ENCODE measurements at places on chromosomes 11 and 22.

DNA sequence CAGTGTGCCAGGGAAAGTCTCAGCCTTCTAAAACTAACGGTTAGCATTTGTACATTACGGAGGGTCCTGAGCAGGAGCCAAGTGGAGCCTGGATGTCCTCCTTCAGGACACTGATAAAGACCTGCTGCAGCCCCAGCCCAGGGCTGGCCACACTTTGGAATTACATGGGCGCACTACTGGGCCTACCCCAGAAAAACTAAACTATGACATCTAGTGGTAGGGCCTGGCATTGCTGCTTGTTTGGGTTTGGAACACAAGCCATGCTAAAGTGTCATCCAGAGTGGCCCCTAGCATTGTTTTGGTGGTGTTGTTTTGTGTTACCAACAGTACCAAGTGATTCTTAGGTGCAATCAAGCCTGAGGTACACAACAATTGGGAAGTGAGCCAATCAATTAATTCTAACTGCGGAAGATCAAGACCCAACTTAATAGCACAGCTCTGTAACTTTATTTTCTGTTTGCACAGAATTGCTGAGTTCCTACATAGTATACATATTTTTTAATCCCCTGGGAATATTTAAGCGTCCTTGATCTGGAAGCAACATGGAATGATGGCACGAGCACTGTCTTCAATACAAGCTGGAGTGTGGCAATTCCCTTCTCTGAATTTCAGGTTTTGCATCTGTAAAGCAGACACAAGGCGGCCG, 340.7 kb downstream of the LARGE1 start:
- peak; percentile 22 for DNase-seq

DNA sequence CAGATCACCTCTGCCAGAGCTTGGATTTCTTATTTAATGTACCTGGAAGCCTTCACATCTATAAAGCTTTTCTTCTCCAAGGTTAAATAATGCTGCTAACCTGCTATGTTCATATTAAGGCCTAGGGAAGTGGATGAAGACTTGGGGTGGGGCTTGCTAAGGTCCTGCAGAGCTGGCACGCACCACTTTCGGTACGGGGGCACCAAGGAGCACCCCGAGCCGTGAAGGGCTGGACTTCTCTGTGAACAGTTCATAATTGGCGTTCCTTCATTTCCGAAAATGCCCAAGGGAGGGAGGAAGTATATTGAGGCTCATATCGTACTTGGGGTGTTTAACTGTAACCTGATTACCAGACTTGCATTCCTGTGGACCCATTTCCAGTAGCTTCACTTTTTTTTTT, 59.6 kb downstream of the ST14 start:
- DNase-seq = no peak

GRCh38 chr11:47464483-47464882, 15.5 kb upstream of the RAPSN start:
- no peak for DNase-seq

DNA sequence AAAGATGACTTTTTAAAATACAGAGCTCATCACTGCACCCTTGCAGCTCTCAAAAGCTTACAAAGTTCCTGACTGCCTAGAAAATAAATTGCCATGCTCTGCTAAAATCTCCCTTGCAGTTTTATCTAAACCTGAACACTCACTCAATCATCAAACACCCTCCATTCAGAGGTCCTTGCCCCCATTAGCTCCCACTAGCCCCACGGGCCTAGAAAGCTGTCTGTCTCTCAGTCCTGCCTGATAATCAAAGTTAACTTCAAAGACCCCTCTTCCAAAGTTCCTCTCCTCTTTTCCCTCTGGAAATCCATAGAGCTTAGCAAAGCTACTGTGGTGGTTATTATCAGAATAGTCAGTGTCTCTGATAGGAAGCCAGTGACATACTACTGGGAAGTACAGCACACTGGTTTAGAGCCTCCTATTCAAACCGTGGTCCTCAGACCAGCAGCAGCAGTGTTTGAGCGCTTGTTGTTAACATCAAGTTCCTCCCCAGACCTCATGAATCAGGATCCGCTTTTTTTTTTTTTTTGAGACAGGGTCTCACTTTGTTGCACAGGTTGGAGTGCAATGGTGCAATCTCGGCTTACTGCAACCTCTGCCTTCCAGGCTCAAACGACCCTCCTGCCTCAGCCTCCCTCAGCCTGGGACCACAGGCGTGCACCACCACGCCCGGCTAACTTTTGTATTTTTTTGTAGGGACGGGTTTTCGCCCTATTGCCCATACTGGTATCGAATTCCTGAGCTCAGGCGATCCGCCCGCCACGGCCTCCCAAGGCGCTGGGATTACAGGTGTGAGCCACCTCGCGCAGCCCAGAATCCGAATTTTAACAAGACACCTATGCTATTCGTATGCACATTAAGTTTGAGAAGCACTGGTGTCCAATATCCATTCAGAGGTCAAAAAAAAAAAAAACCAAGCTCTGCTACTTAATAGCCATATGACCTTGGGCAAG, 1.2 kb downstream of the NDUFC2 start:
- no peak for DNase-seq

DNA sequence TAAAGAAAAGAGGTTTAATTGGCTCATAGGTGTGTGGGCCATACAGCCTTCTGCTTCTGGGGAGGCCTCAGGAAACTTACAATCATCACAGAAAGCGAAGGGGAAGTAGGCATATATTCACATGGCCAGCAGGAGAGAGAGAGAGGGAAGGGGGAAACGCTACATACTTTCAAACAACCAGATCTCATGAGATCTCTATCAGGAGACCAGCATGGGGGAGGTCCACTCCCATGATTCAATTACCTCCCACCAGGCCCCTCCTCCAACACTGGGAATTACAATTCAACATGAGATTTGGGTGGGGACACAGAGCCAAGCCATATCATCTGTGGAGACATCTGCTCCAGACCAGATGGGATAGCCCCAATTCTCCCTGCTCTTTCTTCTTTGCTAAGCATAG, 866.0 kb downstream of the BRD1 start:
- DNase-seq = no peak

GRCh38 chr11:6735306-6735705, 36.5 kb downstream of the OR2AG2 start:
- no peak for DNase-seq

- no peak for DNase-seq
Observed at GRCh38 chr22:29269230-29269604, 1.1 kb downstream of the EWSR1 start.

GRCh38 chr22:31230871-31231621, 18.9 kb downstream of the LIMK2 start:
- no peak for DNase-seq

DNA sequence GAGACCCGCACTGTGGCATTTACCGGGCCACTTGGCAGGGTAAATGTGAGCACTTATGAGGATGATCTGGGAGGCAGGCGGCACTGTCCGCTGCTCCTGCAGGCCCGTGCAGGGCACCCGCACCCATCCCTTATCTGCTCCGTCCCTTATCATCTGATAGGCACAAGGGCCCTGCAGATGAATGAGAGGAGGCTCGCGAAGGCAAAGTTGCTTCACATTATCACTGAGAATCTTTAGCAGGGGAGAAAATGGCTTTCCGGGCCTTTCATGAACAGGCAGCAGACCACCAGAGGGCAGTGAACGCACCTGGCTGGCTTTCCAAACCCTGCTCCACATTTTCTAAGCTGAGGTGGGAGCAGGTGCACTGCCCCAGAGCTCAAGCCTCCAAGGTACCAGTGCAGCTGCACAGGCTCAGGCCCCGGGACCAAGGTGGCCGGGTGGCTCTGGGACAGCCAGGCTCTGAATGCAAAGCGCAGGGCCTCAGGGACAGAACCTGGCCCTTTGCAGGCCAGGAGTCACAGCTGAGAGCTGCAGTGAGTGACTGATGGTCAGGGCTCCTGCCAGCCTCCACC, 165.6 kb downstream of the SHANK2 start:
- DNase-seq = no peak

GRCh38 chr11:95776859-95777258, 12.7 kb downstream of the FAM76B start:
- no peak for DNase-seq

DNA sequence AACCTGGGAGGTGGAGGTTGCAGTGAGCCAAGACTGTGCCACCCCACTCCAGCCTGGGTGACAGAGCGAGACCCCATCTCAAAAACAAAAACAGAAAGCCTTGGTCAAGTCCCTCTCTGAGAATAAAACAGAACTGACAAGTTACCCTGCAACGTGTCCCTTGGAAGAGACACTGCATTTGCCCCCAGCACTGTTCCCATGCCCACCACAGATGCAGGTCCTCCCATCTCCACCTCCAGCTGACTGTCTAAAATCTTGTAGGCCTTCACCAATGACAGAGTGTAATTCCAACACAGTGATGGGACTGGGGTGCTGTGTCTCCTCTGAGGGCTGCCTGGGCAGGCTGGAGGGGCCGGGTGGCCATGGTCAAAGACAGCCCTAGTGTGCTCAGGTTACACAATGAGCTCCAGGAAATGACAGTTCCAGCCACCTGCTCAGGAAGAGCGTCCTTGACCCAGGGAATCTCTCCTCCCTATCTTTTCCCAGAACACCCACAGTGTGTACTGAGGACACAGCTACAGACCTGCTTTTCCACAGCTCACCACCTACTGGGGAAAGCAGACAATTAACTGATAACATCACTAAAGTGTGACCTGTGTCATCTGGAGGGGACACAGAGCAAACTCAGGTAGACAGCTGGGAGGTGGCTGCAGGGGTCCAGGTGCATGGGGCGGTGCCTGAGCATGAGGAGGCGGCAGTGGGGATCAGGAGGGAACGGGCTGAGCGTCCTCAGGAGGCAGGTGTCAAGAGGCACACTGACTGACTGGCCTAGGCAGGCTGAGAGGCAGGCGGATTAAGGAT, 56.4 kb downstream of the ARFGAP3 start:
- no peak for DNase-seq

GRCh38 chr22:37623075-37624016, 14.7 kb downstream of the GGA1 start:
- DNase-seq = no peak

GRCh38 chr11:71089571-71089970, 162.8 kb downstream of the SHANK2 start:
- DNase-seq = no peak

DNA sequence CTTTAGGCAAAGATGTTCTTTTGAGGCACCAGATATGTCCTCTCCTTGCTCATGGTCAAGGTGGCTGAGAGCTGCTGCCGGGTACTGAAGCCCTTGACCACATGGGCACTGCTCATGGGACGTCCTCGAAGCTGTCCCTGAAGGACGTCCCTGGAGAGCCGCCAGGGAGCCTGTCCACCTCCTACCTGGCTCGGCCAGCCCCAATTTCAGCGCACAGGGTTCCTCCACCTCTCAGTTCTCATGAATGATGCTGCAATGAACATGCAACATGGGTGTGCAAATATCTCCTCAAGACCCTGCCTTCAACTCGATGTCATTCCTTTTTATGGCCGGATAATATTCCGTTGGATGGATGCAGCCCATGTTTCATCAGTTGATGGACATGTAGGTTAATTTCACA, 24.4 kb upstream of the TOLLIP start:
- no peak for DNase-seq

- no peak for DNase-seq
Observed at GRCh38 chr11:65310215-65310614, 4.5 kb upstream of the CDC42EP2 start.

GRCh38 chr22:46480396-46480795, 57.0 kb downstream of the CELSR1 start:
- DNase-seq = no peak

GRCh38 chr11:127493330-127494022, 492.9 kb upstream of the KIRREL3 start:
- DNase-seq = no peak

- DNase-seq = no peak
Observed at GRCh38 chr22:16810188-16810802, 14.9 kb downstream of the XKR3 start.

GRCh38 chr11:57751676-57752253, at the start of gene BTBD18:
BTBD18 (minus strand) TSS chr11:57751819; CDS start chr11:57751188, 631 bp downstream.
- peak; percentile 20 for DNase-seq

GRCh38 chr11:6583584-6583983, 19.8 kb downstream of the RRP8 start:
- DNase-seq = no peak

GRCh38 chr11:73379189-73379880, 3.1 kb downstream of the RELT start:
- DNase-seq = no peak

- peak; percentile 20 for DNase-seq
Observed at GRCh38 chr11:95788921-95789505, 569 bp downstream of the FAM76B start.

DNA sequence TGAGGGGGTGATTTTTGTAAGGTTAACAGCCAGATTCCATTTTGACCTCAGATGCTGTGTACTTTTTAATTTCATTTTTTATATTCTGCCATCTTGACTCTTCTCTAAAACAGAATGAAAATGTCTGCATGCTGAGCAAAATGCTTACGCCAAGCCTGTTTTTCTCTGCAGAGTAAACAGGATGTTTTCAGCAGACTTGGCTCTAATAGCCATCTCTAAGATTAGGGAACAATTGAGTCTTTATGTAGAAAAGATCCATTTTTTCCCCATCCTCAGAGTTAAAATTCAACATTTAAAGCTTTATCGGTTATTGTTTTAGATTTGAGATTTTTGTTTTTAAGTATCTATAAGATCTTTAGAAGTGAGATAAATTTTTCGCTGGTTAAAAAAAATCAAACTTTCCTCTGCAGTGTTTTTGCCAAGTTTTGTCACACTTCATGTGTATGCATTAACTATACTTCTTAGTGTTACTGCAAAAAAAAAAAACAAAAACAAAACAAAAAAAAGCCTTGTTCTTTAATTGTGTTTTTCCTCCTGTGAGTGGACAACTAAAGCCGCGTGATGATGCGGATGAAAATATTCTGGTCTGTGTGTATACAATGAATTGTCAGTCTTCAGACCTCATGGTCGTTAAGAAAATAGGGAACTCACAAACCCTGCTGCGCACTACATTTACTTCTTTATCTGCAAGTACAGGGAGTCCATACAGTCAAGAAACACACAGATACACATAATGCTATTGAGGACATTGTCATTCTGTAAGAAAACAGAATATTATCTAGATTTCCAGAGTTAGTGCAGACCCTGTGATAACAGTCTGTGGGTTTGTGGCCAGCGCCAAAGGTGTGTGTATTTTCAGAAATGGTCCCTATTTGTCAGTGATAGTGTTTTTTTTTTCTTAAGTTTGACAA, 17.5 kb upstream of the ADSL start:
- DNase-seq = no peak

- DNase-seq = no peak
Observed at GRCh38 chr11:36155770-36156160, 133.5 kb downstream of the COMMD9 start.

DNA sequence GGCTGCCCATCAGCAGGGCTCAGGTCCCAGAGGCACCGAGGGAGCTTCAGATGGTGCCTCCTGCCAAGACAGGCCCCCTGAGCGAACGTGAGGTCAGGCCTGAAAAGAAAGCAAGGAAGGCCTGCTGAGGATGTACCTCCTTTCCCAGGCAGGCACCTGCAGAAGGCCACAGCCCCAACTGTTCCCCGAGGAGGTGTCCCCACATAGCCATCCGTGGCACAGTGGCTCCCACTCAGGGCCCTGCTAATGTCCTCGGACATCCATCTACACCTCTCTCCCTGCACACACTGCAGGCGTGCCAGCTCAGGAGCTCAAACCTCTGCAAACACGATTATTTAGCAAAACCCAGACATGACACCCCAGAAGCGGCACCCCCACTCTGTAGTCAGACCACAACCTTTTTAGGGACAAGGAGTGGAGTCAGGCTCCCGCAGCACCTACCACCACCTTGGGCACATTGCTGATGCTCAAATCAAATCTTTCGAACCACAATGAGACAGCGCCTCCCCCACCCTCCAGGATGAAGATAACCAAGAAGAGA, 36.9 kb downstream of the SHANK2 start:
- no peak for DNase-seq

GRCh38 chr22:43561415-43562178, 149.8 kb downstream of the MPPED1 start:
- DNase-seq = no peak
